ENCODE measurements at places on chromosomes 5 and 9.

GRCh38 chr5:54993318-54993717 lies 7.9 kb upstream of the ESM1 start:
- no peak for DNase-seq

- no peak for DNase-seq
Observed at GRCh38 chr5:140246378-140247122, 56.4 kb downstream of the PFDN1 start.

GRCh38 chr5:159187719-159188118 lies 21.6 kb downstream of the RNF145 start:
- DNase-seq, result no peak

DNA sequence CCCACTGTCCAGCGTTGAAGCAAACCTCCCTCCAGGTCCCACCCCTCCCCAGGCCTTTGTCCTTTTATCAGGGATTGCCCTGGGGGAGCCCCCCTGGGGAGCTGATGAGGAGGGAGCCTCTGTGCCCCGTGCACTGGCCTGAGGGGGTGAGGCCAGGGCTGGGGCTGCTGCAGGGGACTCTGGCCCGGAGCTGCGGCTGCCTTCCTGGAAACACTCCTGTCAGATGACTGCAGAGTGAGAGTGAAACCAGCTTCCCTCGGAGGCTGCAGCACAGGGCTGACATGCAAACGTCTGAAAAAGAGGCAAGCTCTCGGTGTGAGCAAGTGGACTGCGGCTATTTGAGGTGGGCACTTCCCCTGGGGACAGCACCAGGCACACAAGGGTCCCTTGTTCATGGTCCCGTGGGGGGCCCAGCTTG lies 4.6 kb upstream of the TRAF2 start:
- DNase-seq, result no peak

- no peak for DNase-seq
Observed at GRCh38 chr5:68285851-68286611, 70.5 kb downstream of the PIK3R1 start.

GRCh38 chr5:103037673-103038455 lies 82.1 kb downstream of the GIN1 start:
- no peak for DNase-seq

GRCh38 chr9:34693560-34693959 lies 2.5 kb upstream of the CCL19 start:
- no peak for DNase-seq

- no peak for DNase-seq
Observed at GRCh38 chr9:95903398-95903797, 27.9 kb downstream of the ERCC6L2 start.

DNA sequence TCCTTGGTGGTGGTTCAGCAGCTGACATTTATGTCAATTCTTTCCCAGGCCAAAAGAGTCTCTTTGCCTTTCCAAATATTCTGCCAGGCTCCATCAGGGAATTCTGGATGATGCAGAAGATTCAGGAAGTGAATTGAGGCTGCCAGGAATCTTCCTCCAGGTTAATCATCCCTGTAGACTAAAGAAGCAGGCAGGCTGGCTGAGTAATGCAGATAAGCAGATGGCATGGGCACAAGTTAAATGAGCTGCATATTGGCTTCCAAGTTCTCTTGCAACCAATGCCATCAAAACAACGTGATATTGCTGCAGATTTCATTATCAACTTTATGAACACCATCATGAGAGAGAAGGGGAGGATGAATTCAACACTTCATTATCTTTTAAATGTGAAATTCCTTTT lies 324.5 kb downstream of the KCNN2 start:
- no peak for DNase-seq

DNA sequence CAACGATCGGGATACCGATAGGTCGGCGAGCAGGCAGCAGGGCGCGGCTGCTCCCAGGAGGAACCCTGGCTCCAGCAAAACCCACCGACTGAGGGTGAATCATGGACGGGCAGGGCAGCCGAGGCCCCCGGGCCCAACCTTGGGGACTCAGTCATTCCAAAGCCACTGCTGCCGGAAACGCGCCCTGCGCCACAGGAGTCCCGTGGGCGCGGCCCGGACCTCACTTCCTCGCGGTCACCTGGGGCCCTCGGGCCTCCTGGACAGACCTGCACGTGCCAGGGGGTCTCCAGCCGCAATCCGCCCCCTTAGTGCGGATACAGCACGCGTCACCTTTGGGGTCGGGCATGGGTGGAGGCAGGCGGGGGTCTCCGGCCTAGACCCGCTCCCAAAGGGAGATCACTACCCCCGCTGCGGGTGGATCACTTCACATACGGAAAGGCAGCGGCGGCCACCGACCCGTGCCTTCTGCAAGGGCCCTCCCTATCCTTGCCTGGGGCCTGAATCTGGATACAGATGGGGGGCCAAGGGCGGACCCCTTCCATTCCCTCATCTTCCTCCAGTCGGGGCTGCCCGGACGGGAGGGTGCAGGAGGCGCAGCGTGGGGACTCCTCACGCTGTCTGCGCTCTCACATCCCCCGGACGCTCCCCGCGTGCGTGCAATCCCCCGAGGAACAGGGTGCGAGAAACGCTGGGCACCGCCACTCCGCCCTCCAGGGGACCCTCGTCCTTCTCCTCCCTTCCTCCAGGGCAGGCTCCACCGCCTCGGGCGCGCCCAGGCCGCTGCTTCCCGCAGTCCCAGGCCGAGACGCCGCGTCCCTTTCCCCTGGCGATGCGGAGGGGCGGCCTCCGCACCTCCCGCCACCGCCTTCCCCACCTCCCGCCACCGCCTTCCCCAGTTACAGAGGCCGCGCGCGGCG lies 586 bp downstream of the TXN start:
- no peak for DNase-seq

DNA sequence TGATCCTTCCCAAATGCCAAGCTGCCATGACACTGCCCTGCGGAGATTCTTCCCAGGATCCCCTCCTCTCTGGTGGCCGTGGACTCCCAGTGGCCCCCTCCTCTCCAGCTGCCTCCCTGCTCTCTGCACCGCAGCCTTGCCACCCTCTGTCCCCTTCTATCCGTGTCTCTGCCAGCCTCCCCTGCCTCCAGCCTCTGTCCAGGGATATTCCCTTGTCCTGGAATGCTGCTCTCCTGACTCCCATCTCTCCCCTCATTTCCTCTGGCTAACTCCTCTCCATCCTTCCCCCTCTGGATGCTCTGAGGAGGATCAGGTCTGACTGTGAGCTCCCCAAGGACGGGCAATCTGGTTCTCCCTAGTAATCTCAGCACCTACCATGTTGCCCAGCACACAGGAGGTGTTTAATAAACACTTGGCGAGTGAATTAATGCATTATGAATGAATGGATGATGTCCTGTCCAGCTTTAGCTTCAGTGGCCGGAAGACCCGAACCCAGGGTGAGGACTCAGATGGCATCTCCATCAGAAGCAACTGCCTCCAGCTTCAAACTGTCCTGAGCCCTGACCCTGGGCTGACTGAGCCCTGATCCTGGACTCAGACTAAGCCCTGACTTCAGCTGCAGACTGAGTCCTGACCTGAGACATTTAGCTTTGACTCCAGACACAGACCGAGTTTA lies 7.5 kb upstream of the CRB2 start:
- DNase-seq, result no peak

- no peak for DNase-seq
Observed at GRCh38 chr9:110058304-110058953, 149.5 kb downstream of the C9orf152 start.

DNA sequence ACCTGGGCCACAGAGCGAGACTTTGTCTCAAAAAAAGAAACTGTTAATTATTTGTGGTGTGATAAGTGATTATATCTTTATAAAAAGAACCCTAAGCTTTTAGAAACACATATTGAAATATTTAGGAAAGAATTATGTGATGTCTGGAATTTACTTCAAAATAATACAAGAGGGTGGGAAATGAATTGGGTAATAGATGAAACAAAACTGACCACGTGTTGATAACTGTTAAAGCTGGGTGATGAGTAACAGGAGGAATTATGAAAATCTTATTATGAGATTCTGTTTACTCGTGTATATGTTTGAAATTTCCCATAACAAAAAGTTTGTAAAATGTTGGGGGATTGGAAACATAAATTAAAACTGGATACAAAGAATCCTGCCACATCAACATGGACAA lies 33.0 kb upstream of the PPP2CA start:
- DNase-seq, result no peak

DNA sequence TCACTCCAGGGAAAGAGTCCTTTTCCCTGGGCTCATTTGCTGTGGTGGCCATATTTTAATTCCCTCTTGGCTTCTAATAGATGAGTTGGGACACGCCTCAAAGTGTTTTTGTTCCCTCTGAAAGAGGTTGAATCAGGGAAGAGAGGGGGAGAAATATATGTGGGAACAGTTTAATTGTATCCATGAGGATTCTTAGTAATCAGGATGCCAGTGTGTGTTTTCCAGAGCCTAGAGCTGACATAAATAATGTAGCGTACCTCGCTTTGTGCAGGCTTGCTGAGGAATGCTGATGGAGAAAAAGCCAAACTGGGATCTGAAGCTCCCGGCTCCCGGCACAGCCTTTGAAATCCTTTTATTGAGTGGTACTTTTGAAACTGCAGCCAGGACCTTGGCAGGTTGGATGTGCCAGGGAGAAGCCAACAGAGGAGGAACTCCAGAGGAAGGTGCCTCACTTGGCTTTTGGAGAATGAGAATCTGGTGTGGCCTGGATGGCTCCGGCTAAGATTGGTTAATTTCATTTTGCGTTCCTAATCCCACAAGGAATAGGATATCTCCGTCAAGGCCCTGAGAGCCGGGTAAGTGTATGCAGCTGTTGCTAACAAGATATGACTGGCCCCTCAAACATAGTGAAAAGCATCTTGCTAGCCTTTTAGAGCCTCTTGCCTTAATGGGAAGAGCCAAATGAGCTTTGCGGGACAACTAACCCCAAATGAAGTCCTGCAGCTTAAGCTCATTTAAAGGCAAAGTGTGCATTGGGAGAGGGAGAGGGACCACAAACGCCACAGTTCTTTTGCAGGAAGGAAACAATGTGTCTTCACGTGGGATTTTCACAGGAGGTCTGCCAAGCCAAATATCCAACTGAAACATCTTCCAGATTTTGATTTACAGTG lies 471.1 kb upstream of the WWC1 start:
- no peak for DNase-seq

GRCh38 chr9:89786655-89787054 lies 181.8 kb downstream of the GADD45G start:
- no peak for DNase-seq

DNA sequence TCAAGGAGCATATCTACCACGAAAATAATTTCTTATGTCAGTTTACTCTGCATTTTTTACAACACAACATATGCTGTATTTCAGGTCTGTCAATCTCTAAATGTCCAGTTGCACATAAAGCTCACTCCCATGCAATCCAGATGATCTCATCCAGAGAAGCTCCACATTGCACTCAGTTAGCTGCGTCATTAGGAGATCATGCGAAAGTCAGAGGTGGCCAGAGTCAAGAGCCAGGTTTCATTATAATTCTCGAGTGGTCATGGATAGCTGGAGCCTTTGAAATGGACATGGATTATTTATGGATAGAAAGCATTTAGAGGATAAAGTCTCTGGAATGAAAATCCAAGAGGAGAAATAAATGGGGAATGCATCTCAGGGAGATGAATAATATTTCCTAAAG lies 232.3 kb downstream of the GAS1 start:
- DNase-seq, result no peak

GRCh38 chr5:95027151-95027721 lies 257.7 kb downstream of the MCTP1 start:
- DNase-seq, result no peak

DNA sequence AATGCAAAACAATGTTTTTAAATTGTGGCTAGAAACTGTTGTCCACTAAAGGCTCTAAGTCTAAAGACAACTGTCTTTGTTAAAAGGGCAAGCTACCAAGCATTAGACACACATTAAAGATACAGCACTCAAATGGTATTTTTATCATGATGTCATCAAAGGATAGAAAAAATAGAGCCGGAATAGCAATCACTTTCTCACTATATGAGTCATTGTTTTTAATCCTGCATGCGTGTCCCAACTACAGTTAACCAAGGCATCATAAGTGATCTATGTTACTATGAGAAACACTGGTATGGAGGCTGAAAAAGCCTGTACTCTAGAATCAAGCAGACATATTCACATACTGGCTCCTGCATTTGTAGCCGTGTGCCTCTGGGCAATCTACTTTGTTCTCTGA lies 1.9 kb upstream of the PJA2 start:
- DNase-seq, result no peak

DNA sequence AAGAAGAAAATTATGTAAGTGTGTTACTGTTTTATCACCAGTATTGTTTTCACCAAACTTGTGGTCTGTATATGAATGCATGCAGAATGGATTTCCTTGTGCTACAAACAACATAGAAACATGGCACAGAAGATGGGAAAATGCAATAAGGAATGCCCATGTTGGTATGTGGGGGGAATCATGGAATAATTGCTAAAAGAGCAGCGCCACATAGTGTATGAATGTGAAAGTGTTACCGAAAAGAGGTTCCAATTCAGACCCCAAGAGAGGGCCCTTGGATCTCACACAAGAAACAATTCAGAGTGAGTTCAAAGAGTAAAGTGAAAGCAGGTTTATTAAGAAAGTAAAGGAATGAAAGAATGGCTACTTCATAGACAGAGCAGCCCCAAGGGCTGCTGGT lies 26.4 kb upstream of the TYRP1 start:
- no peak for DNase-seq

Measured in cortex of kidney (tissue), 1 donor.